ENCODE measurements at places on chromosomes 3 and 15. TPM values are rescaled to one million over a fixed set of nuclear protein-coding genes. Genes with fewer than 3 reads are reported as not detected.

GRCh38 chr3:23484386-23484785 lies 281.3 kb downstream of the UBE2E2 start:
- no peak for DNase-seq
- H3K27me3 ChIP-seq: no peaks in the 10 kb centered on the region
- no peak overlapping the region for H3K4me3 ChIP-seq
- no peaks in the 10 kb centered on the region for H3K36me3 ChIP-seq
- no peaks in the 10 kb centered on the region for H3K4me1 ChIP-seq

DNA sequence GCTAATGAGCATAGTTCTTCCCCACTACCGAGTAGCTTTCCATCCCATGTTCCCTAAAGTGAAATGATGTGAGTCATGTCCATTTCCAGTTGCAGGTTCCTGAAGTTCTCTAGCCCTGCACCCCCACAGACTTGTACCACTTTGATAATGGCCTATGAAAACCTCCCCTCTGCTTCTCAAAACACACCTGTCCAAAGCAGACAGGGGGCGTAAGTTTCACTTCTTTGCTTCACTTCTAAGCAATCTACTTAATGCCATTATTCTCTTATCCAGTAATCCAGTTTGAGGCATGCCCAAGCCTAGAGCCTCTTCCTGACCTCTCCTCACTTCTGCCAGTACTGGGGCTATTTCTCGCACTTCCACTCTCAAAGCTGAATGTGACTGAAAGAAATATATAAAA lies 305.1 kb downstream of the IGSF11 start:
- no peak overlapping the region for H3K27ac ChIP-seq
- DNase-seq: no peak
- H3K4me3 ChIP-seq: no peak overlapping the region
- no peaks in the 10 kb centered on the region for H3K36me3 ChIP-seq
- no peaks in the 10 kb centered on the region for H3K27me3 ChIP-seq

DNA sequence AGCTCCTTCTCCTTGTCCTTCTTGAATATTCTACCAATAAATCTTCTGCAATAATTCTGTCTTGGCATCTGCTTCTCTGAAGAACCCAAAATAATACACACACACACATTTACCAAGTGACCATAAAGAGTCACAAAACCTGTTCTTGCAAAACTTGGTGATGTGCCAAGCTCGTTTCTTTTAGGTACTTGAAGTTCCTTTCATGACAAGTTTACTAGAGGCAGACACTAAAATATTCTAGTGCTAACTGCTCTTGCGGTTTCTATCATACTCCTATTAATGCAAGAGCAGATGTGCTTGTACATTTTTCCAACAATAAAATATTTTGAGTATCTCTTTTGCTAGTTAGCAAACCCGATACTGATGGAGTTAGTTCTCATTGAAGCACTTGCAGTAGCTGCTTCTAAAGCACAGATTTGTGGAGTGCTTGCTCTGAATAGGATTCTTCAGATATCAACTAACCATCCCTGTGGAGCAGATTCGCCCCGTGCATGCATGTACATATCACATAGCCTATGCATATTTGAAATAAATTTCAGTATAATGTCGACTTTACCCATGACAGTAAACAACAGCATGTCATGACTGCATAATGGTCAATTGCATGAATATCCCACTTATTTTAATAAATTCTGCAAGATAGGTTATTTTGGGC lies 23.2 kb downstream of the HHLA2 start:
- no peaks in the 10 kb centered on the region for H3K4me1 ChIP-seq
- no peaks in the 10 kb centered on the region for H3K36me3 ChIP-seq
- no peak overlapping the region for H3K4me3 ChIP-seq

GRCh38 chr15:24954783-24955530 lies at the start of the genes SNRPN and SNURF:
Gene SNRPN (plus strand): TSS chr15:24954987. CDS start chr15:24974454, 19,467 bp downstream.
Gene SNURF (plus strand): TSS chr15:24954987. CDS start chr15:24955049, 62 bp downstream.
- H3K36me3 ChIP-seq: no peaks in the 10 kb centered on the region
- H3K27me3 ChIP-seq: no peaks in the 10 kb centered on the region
- peak within 1 kb of the TSS; percentile 88 for H3K27ac ChIP-seq
- peak; percentile 41 for DNase-seq
- H3K4me3 ChIP-seq: peak within 1 kb of the TSS; percentile 55

FAM81A gene
- total RNA-seq: 5.3 TPM

DNA sequence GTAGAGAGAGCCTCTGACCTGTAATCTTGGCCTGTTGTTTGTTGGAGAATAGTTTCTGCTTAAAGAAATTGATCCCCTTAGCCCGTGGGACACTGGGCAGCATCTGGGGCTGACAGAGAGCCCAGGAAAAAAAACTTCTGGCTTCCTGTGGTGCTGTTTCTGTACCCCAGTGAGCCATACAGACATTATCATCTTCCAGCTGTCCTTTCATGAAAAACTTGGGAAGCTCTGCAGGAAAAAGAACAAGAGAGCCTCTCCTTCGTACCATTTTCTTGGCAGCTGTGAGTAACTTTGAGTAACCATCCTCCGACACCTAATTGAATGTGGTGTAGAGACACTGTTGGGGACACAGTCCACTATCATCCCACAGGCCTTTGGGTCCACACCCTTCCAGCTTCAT lies 333.0 kb downstream of the SHQ1 start:
- DNase-seq: no peak
- H3K36me3 ChIP-seq: no peaks in the 10 kb centered on the region
- no peaks in the 10 kb centered on the region for H3K27me3 ChIP-seq
- H3K4me3 ChIP-seq: no peak overlapping the region
- H3K4me1 ChIP-seq: no peaks in the 10 kb centered on the region

A4GNT gene
- not detected for total RNA-seq

DNA sequence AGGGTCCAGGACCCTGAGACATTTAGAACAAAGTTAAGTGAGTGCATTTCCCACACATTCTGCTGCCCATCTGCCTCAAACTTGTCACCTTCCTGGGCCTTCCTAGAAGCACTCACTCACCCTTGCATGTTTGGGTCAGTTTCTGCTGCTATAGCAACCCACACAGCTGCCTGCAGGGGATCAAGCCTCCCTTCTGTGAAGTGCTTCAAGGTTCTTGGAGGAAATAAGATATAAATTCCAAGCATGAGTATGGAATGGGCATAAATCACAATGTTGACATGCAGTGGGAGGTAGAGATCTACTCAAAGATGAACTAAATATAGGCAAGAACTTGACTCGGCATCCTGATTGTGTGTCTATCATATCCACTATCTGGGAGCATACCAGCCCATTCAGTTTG lies 140.4 kb downstream of the SLC9A9 start:
- no peak overlapping the region for H3K27ac ChIP-seq
- DNase-seq: no peak
- H3K27me3 ChIP-seq: no peaks in the 10 kb centered on the region

GRCh38 chr3:54837964-54838363 lies 89.9 kb downstream of the LRTM1 start:
- no peaks in the 10 kb centered on the region for H3K36me3 ChIP-seq
- no peak for DNase-seq
- H3K4me1 ChIP-seq: no peaks in the 10 kb centered on the region
- H3K4me3 ChIP-seq: no peak overlapping the region
- no peaks in the 10 kb centered on the region for H3K27me3 ChIP-seq
- H3K27ac ChIP-seq: no peak overlapping the region

GRCh38 chr3:113534365-113534764 lies 2.0 kb downstream of the SIDT1 start:
- DNase-seq: no peak
- no peak overlapping the region for H3K27ac ChIP-seq
- no peaks in the 10 kb centered on the region for H3K4me1 ChIP-seq

CADM2 gene
- 42.7 TPM for total RNA-seq

DNA sequence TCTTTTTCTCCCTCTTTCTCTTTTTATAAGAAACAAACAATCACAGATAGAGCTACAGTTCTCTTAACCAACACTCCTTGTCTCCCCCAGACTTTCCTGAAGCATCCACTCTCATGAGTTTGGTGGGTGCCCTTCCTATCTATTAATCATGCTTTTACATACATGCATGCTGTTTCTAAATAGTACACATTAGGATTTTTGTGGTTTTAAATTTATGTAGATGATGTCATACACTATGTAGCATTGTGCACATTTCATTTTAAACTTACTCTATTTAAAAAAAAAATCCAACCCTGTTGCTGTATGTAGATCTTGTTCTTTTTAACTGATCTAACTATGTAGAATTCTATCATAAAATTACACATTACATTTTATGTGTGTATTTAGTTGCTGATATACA lies 104.3 kb upstream of the MRPS22 start:
- no peaks in the 10 kb centered on the region for H3K4me1 ChIP-seq
- H3K4me3 ChIP-seq: no peak overlapping the region
- DNase-seq: no peak
- H3K27me3 ChIP-seq: peaks cover 3% of the 10 kb centered on the region

GABRA5 gene
- total RNA-seq: not detected

GRCh38 chr3:194930377-194931204 lies 244.9 kb downstream of the FAM43A start:
- H3K4me3 ChIP-seq: no peak overlapping the region
- no peak for DNase-seq
- H3K4me1 ChIP-seq: no peaks in the 10 kb centered on the region
- no peaks in the 10 kb centered on the region for H3K27me3 ChIP-seq
- H3K27ac ChIP-seq: peak overlapping the region; percentile 30
- no peaks in the 10 kb centered on the region for H3K36me3 ChIP-seq

GRCh38 chr3:12427551-12427950 lies 56.7 kb upstream of the TSEN2 start:
- no peaks in the 10 kb centered on the region for H3K27me3 ChIP-seq
- no peak overlapping the region for H3K4me3 ChIP-seq
- H3K4me1 ChIP-seq: no peaks in the 10 kb centered on the region
- no peak for DNase-seq

CTXND1 gene
- 1.8 TPM for total RNA-seq

- H3K4me1 ChIP-seq: peaks cover 35% of the 10 kb centered on the region
- H3K36me3 ChIP-seq: peaks cover 42% of the 10 kb centered on the region
- H3K27me3 ChIP-seq: no peaks in the 10 kb centered on the region
- DNase-seq: no peak
- H3K4me3 ChIP-seq: peak overlapping the region; percentile 73
Observed at GRCh38 chr15:89333959-89334509, 590 bp downstream of the POLG start.

GRCh38 chr3:12818273-12818672 lies 21.8 kb downstream of the CAND2 start:
- no peak overlapping the region for H3K27ac ChIP-seq
- H3K36me3 ChIP-seq: peaks cover 91% of the 10 kb centered on the region
- H3K4me1 ChIP-seq: no peaks in the 10 kb centered on the region
- H3K4me3 ChIP-seq: no peak overlapping the region

DNA sequence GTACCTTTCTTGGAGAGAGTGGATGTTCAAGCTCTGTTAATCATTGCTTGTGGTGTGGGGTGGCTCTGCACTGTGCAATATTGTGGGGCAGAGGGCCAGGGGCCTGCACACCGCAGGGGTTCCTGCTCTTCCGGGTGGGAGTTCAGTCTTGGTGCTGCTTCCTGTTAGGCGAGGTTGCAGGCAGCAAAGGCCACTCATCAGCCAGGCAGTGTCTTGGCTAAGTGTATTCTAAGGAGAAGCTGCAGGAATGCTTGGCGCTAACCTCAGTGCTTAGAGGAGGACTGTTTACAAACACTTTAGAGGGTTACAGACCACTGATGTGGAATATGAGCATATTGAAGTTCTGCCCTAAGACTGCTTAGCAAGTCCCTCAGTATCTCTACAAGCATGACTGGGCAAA lies 81.7 kb downstream of the CEP63 start:
- no peaks in the 10 kb centered on the region for H3K4me1 ChIP-seq
- no peak overlapping the region for H3K27ac ChIP-seq
- H3K27me3 ChIP-seq: no peaks in the 10 kb centered on the region
- DNase-seq: no peak

GRCh38 chr3:42226470-42227425 lies 39.2 kb downstream of the CCK start:
- DNase-seq: no peak
- H3K4me3 ChIP-seq: no peak overlapping the region
- H3K36me3 ChIP-seq: peaks cover 4% of the 10 kb centered on the region
- no peaks in the 10 kb centered on the region for H3K4me1 ChIP-seq
- no peak overlapping the region for H3K27ac ChIP-seq
